ENCODE measurements at places on chromosomes 11 and 22.
A peak's percentile ranks its signal among the peaks of the same experiment; 100 is the strongest.

GRCh38 chr11:3375552-3375951 is 3.4 kb downstream of the ZNF195 start:
- no peak for DNase-seq

DNA sequence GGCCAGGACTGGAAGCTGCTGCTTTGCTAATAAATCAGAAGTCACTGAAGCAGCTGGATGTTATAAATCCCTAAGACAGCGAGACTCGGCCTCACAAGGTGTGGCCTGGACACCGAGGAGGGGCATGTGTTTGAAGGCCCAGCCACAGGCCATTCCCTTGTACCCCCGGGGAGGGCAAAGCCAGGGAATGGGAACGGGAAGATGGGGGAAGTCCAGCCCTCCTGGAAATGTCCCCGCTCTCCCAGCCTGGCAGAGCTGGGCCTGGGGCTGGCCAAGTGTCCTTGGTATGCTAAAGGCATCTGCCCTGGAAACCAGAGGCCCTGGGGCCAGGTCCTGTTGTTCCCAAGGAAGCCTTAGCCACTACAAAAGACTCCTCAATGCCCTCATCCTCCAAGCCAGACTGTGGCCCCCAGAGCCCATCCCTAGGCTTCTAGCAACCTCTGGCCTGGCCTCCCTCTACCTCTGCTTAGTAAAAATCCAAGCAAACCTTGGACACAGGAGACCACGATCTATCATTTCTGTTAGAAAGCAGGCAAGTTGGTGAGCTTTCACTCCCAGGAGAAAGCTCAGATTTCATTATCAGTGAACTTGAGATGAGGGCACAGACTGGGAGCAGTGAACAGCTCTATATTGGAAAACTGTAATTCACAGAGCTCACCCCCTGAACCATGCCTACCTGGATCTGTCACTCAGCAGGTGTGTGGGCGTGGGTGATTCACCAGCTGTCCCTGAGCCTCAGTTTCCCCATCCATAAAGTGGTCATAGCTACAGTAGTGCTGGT is 11.0 kb downstream of the CHST1 start:
- DNase-seq = no peak

- DNase-seq = no peak
Observed at GRCh38 chr11:11218629-11218986, 134.4 kb downstream of the CSNK2A3 start.

GRCh38 chr11:3049430-3050243 is 7.6 kb downstream of the CARS1 start:
- DNase-seq = no peak

DNA sequence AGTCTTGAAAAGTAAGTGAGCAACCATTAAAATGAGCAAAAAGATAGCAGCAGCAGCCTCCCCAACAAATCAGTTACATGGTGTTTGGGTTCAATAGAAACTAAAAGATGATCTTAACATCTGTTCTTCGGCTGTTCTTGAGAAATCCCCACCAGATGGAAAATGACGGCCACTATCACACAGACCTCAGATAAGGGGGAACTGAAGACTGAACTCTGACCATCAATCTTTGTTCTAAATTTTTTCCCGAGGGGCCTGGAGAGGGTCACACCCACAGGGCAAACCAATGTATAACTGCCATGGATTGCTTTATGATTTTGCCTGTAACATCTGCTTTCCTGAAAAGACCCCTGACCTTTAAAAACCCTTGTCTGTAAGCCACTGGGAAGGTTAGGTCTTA is 624.8 kb upstream of the KIRREL3 start:
- no peak for DNase-seq

GRCh38 chr11:78318321-78319114 is 99.1 kb downstream of the GAB2 start:
- peak; percentile 29 for DNase-seq

- DNase-seq = no peak
Observed at GRCh38 chr11:5922749-5923426, 19.2 kb upstream of the OR56A3 start.

DNA sequence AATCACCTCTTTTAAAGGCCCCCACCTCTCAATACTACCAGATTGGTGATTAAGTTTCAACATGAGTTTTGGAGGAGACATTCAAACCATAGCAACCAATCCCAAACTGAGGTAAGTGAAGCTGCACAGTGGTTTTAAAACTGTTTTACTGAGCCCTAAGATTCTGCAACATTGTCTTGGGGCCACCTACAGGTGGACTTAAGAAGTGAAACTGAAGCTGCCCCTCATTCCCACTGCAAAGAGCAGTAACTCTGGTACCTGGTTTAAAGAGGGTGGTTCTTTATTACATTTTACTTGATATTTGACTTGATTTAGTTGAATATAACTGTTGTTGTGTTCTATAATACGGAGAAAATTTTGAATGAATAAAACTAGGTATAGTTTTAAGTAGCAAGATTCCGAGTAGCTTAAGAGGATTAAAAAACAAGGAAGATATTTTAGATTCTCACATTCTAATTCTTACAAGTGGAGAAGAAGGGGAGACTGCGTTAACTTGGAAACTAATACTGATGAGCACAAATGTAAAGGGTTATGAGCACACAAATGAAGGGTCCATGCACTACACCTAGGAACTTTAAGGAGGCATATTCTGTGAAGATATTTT is 26.7 kb downstream of the SYT9 start:
- no peak for DNase-seq

DNA sequence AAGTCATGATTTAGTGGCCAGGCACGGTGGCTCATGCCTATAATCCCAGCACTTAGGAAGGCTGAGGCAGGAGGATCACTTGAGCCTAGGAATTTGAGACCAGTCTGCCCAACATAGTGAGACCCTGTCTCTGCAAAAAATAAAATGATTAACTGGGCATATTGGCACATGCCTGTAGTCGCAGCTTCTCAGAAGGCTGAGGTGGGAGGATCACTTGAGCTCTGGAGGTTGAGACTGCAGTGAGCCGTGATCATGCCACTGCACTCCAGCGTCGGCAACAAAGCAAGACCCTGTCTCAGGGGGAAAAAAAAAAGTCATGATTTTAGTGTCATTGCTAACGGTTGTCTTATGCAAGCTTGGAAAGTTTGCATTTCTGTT is 11.9 kb downstream of the UBE2L3 start:
- no peak for DNase-seq

DNA sequence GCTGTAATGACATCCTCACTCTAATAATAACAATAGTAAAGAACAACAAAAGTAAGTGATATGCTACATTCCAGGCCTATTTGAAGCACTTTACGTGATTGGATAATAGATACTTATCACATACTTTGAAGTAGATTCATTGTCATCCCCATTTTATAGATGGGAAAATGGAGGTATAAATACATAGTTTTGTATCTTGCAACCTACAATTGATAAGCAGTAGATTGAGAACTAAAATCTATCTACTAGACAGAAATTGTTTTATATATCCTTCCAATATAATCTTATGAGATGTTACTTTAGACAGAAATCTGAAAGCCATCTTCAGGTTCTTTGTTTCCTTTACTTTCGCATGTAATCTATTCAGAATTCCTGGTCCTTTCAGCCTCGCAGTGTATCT is 104.6 kb upstream of the CD44 start:
- DNase-seq = no peak

DNA sequence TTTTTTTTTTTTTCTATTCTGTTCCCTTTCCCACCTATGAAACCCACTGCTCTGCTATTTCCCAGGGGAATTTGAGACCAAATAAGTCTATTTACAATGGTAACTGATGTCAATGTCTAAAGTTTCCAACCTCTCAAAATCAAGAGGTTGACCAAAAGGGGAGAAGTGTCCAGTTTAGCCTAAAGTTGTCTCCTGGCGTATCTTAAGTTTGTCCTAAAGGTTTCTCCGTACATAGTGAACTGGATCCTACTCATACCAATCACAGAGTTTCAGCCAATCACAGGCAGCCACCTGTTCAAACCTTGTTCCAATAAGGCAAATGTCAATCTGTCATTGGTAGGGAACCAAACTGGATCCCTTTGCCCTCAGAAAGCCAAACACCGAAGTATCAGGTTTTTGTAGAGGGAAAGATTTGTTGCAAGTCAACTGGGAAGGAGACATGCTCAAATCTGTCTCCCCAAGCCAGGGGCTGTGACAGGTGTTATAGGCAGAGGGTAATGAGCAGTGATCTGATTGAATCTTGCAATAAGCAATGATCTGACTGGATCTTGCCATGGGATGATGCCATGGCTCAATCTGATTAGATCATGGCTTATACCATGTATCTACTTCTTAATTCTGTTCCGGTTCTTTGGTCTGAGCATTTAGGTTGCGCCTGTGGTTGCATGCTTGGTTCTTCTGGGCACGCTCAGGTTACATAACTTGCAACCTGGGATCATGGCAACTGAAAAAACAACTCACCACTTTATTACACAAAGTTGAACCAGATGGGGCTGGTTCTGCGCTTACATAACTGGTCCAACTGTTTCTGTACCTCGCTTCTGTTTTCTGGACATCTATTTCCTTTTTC is 1.1 kb upstream of the VPS37C start:
- peak; percentile 62 for DNase-seq

- DNase-seq = no peak
Observed at GRCh38 chr11:63896071-63896470, 20.9 kb downstream of the RCOR2 start.

GRCh38 chr11:119709638-119710346 is 19.2 kb downstream of the NECTIN1 start:
- DNase-seq = peak; percentile 4

- no peak for DNase-seq
Observed at GRCh38 chr11:112771851-112772250, 189.4 kb upstream of the NCAM1 start.

DNA sequence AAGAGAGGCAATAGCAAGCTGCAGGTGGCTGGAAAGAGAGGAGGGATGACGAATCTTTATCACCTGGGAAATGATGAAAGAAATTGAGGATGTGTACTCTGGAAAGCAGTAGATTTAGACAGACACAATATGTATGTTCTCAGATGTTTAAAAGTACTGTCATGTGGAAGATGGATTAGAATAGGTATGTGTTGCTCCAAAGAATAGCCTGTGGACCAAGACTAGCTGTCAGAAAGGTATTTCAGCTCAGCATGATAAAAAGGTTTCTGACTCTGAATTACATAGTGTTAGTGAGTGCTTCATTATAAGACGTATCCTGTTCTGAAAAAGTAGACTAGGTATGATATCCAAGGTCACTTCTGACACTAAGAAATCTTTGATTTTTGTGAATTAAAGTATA is 322.4 kb downstream of the CNTN5 start:
- no peak for DNase-seq

DNA sequence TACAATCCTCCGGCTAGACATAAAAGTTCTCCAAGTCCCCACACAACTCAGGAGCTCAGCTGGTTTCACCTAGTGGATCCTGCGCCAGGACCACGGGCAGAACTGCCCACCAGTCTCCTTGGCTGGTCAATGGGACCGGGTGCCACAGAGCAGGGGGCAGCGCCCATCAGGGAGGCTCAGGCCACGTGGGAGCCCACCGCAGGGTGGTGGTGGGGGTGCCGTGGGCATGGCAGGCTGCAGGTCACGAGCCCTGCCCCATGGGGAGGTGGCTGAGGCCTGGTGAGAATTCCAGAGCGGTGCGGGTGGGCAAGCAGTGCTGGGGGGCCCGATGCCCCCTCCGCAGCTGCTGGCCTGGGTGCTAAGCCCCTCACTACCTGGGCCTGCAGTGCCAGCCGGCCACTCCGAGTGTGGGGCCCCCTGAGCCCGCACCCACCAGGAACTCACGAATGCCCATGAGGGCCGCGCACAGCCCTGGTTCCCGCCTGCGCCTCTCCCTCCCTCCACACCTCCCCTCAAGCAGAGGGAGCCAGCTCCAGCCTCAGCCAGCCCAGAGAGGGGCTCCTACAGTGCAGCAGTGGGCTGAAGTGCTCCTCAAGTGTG is 1091.9 kb upstream of the TENM4 start:
- no peak for DNase-seq

DNA sequence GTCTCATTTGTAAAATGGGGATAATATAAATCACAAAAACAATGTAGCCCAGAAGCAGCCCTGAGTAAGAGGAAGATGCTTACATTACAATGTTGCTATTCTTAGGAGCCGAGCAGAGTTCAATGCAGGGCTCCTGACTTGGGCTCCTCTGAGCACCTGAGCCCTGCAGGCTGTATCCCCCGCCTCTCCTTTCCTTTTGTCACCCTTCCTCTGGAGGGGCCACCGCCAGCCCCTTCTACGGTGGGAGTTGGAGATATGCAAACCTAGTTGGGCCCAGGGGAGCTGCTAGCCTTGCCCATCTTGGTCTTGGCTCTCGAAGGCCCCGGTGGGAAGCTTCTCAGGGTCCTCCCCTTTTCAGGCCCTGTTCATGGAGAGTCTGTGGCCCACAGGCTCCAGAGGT is 8.4 kb upstream of the CSNK1E start:
- DNase-seq = no peak
